ENCODE measurements at places on chromosomes 1 and 21. TPM values are rescaled to one million over a fixed set of nuclear protein-coding genes. Genes with fewer than 3 reads are reported as not detected.

Gene S100A11
- total RNA-seq = 554 TPM

Gene FTCD
- not detected for total RNA-seq

Gene FASLG
- total RNA-seq = not detected

Gene KCNK2
- total RNA-seq = 5.2 TPM

Gene ARHGEF11
- 39.3 TPM for total RNA-seq

Gene DNALI1
- total RNA-seq = 0.70 TPM

Gene KCNC4
- total RNA-seq = 4.5 TPM

Gene S100A12
- not detected for total RNA-seq

Gene FCGR1A
- total RNA-seq = not detected

Gene PLEKHN1
- 36.1 TPM for total RNA-seq

Gene CCT3
- 131 TPM for total RNA-seq

Gene NPPB
- total RNA-seq = not detected

Gene PGLYRP4
- total RNA-seq = 13.0 TPM

Gene ACTL8
- total RNA-seq = not detected

Gene AADACL3
- total RNA-seq = 46.0 TPM

Gene COP1
- 33.2 TPM for total RNA-seq

Gene TBX19
- 3.5 TPM for total RNA-seq

Gene TMED5
- 37.9 TPM for total RNA-seq

Gene PLPPR4
- 1.8 TPM for total RNA-seq

Gene DHX9
- 59.9 TPM for total RNA-seq

Gene RHEX
- total RNA-seq = 1.2 TPM

Gene EFCAB7
- total RNA-seq = 8.4 TPM

Gene OR2L2
- not detected for total RNA-seq

Gene MRPS6
- 56.7 TPM for total RNA-seq

Gene MATN1
- 0.98 TPM for total RNA-seq

Gene ITGB3BP
- total RNA-seq = 10.3 TPM

Gene GJB5
- total RNA-seq = 159 TPM

Gene EGLN1
- 44.5 TPM for total RNA-seq

Gene ADORA1
- 3.4 TPM for total RNA-seq

Gene PGLYRP3
- total RNA-seq = 34.2 TPM
